ENCODE measurements at places on chromosomes 1 and 21. TPM values are rescaled to one million over a fixed set of nuclear protein-coding genes. Genes with fewer than 3 reads are reported as not detected.

PPM1J gene
- 5.2 TPM for total RNA-seq

CFAP57 gene
- total RNA-seq = 0.39 TPM

LIPI gene
- not detected for total RNA-seq

LEFTY1 gene
- 0.79 TPM for total RNA-seq

S100A1 gene
- total RNA-seq = not detected

FCRL5 gene
- not detected for total RNA-seq

MYOC gene
- total RNA-seq = not detected

INSRR gene
- not detected for total RNA-seq

CD84 gene
- total RNA-seq = 0.39 TPM

ATP1A4 gene
- 2.4 TPM for total RNA-seq

TRAPPC10 gene
- 65.2 TPM for total RNA-seq

RGS5 gene
- total RNA-seq = 1.8 TPM

PTPRF gene
- total RNA-seq = 161 TPM

CEP104 gene
- 36.9 TPM for total RNA-seq

SMYD2 gene
- 151 TPM for total RNA-seq

ANGPTL3 gene
- not detected for total RNA-seq

LCE2B gene
- total RNA-seq = not detected

ADAMTSL4 gene
- 3.5 TPM for total RNA-seq

EFNA3 gene
- total RNA-seq = 3.5 TPM

FOXO6 gene
- 0.11 TPM for total RNA-seq

BCL2L15 gene
- 0.39 TPM for total RNA-seq

SLC25A34 gene
- total RNA-seq = 0.33 TPM

TMPRSS2 gene
- not detected for total RNA-seq

FCER1A gene
- not detected for total RNA-seq

CDC7 gene
- total RNA-seq = 6.9 TPM

LAD1 gene
- total RNA-seq = 33.3 TPM

SLC1A7 gene
- total RNA-seq = not detected

NBL1 gene
- total RNA-seq = 26.6 TPM

KRTAP7-1 gene
- not detected for total RNA-seq

TBX15 gene
- not detected for total RNA-seq

C1QC gene
- total RNA-seq = not detected

CCDC181 gene
- not detected for total RNA-seq

PTPN22 gene
- not detected for total RNA-seq

RGL1 gene
- total RNA-seq = 1.2 TPM

C1orf185 gene
- total RNA-seq = not detected

DNAJC16 gene
- total RNA-seq = 17.7 TPM

RNU1-1 gene
- total RNA-seq = under 0.01 TPM

REG4 gene
- total RNA-seq = not detected

KCTD3 gene
- 36.8 TPM for total RNA-seq

PI4KB gene
- 76.3 TPM for total RNA-seq

ATXN7L2 gene
- 5.5 TPM for total RNA-seq

ADGRB2 gene
- 1.8 TPM for total RNA-seq

PTCH2 gene
- total RNA-seq = not detected

CRP gene
- total RNA-seq = not detected

SPATA46 gene
- total RNA-seq = not detected

ZNF124 gene
- total RNA-seq = 48.3 TPM

PLA2G5 gene
- total RNA-seq = not detected

CELA3A gene
- total RNA-seq = not detected

ZMYND12 gene
- total RNA-seq = 6.3 TPM

Measured in placental epithelial cell (primary cell).